ENCODE measurements at places on chromosomes 4 and X. TPM values are rescaled to one million over a fixed set of nuclear protein-coding genes. Genes with fewer than 3 reads are reported as not detected.

MTNR1A gene
- total RNA-seq: not detected

KLF8 gene
- 0.68 TPM for total RNA-seq

GNPDA2 gene
- 9.1 TPM for total RNA-seq

WDFY3 gene
- total RNA-seq: 20.4 TPM
